Tibial nerve (tissue), 4 donors: ENCODE measurements at places on chromosomes 7 and 10.
A peak's percentile ranks its signal among the peaks of the same experiment; 100 is the strongest.

GRCh38 chr7:150791304-150791703 lies 8.9 kb downstream of the TMEM176B start:
- no peaks in the 10 kb centered on the region for H3K27me3 ChIP-seq
- H3K4me1 ChIP-seq: peaks cover 31% of the 10 kb centered on the region
- DNase-seq: no peak
- no peaks in the 10 kb centered on the region for H3K36me3 ChIP-seq
- no peak overlapping the region for H3K4me3 ChIP-seq

DNA sequence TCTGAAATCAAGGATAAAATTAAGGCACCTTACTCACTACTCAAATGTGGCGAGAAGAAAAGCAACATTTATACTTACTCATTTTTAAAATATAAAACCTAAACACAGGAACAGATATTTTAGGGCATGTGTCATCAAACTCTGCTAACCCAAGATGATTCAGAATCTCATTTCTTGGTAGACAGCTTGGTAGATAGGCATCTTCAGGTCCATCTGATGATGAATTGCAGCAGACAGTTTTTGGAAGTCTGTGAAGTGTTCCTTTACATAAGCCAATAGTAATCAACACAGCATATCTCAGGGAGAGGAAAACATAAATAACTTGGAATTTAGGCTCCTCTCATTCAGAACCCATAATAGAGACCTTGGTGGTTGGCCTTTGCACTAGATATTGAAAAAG lies 3.4 kb downstream of the HIPK2 start:
- peaks cover 13% of the 10 kb centered on the region for H3K4me1 ChIP-seq
- no peak overlapping the region for H3K4me3 ChIP-seq
- peaks cover 4% of the 10 kb centered on the region for H3K36me3 ChIP-seq
- no peak overlapping the region for H3K27ac ChIP-seq
- no peaks in the 10 kb centered on the region for H3K27me3 ChIP-seq

DNA sequence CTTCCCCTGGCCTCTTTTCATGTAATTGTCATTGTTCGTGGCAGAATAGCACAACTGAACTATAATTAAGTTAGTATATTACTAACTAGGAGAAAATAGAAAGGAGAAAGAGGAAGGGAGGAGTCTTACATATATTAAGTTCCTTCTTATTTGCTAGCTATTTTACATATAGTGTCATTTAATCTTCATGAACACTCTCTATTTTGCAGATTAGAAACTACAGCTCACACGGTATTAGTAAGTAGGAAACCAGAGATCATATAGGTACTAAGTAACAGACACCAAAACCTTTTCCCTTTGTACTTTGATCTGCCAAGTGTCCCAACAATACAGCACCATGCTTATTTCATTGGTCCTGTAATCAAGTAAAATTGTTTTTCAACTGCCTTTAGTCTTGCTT lies 202.4 kb upstream of the HPS1 start:
- H3K27me3 ChIP-seq: no peaks in the 10 kb centered on the region
- no peaks in the 10 kb centered on the region for H3K4me1 ChIP-seq
- H3K4me3 ChIP-seq: no peak overlapping the region
- DNase-seq: no peak

- DNase-seq: no peak
- H3K4me1 ChIP-seq: no peaks in the 10 kb centered on the region
- no peaks in the 10 kb centered on the region for H3K27me3 ChIP-seq
- H3K4me3 ChIP-seq: no peak overlapping the region
- no peaks in the 10 kb centered on the region for H3K36me3 ChIP-seq
- no peak overlapping the region for H3K27ac ChIP-seq
Observed at GRCh38 chr7:107505997-107506673, 36.3 kb downstream of the GPR22 start.

DNA sequence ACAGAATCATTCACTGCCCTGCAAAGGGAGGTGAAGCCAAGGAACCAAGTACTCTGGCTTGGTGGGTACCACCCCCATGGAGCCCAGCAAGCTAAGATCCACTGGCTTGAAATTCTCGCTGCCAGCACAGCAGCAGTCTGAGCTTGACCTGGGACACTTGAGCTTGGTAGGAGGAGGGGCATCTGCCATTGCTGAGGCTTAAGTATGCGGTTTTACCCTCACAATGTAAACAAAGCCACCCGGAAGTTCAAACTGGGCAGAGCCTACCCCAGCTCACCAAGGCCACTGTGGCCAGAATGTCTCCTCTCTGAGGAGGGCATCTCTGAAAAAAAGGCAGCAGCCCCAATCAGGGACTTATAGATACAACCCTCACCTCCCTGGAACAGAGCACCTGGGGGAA lies 1050.0 kb upstream of the GHITM start:
- no peak for DNase-seq
- H3K4me1 ChIP-seq: no peaks in the 10 kb centered on the region

DNA sequence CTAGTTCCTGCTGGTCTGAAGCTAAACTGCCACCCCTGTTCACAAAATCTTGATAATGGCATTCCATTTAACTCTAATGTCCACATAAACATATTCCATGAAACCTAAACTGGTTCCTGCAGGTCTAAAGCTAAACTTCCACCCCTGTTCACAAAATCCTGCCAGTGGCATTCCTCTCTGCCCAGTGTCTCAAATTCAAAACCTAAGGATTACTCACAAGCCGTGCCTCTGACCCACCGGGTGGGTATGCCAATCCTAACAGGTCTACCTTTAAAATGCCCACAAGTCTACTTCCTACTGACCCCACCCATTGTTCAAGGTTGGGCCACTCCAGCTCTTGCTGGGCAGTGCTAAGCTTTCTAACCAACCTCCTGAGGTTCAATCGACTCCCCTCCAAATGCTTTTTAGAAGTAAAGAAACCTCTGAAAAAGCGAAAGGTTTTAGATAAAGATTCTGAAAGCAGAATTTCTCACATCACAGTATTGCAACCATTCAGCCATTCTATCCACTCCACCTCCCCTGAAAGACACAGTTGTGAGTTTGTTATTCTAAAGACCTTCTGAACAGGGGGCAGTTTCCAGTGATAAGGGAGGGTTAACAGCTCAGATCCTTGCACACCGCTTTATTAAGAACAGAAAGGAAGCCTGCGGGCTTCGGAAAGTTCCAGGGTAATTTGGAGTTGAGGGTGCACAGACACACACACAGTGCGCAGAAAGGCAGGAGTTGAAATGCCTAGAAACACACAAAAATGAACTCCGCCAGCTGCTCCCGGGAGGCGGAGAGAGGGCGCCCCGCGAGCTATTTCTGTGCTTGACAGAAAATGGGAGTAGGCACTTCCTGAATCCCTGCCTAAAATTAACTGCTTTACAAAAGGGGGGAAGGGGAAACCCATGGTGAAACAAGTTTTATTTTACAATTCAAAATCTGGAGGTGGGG lies 87.7 kb downstream of the TNS3 start:
- no peak overlapping the region for H3K4me3 ChIP-seq
- peak overlapping the region; percentile 69 for H3K27ac ChIP-seq
- no peak for DNase-seq
- peaks cover 78% of the 10 kb centered on the region for H3K4me1 ChIP-seq
- H3K36me3 ChIP-seq: no peaks in the 10 kb centered on the region
- H3K27me3 ChIP-seq: no peaks in the 10 kb centered on the region

DNA sequence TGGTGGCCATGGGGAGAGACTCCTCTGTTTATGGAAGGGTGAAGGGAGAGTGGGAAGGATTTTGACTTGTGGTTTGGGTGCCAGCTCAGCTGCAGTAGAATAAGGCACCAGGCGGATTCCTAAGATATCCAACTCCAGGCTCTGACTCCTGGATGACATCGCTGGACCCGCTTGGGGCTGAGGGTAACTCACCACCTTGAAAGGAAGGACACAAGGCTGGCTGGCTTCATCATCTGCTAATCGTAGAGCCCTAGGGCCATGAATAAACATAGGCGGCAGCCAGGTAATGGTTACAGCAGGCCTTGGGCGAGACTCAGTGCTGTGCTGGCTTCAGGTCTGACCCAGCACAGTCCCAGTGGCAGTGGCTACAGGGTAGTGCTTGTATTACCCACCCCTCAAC lies 16.7 kb upstream of the LIPK start:
- H3K27ac ChIP-seq: no peak overlapping the region
- no peaks in the 10 kb centered on the region for H3K36me3 ChIP-seq
- no peaks in the 10 kb centered on the region for H3K4me1 ChIP-seq
- DNase-seq: no peak
- no peak overlapping the region for H3K4me3 ChIP-seq

- H3K4me1 ChIP-seq: no peaks in the 10 kb centered on the region
- no peak overlapping the region for H3K4me3 ChIP-seq
- no peaks in the 10 kb centered on the region for H3K36me3 ChIP-seq
- no peak overlapping the region for H3K27ac ChIP-seq
Observed at GRCh38 chr7:36406156-36406555, 16.5 kb downstream of the ANLN start.

DNA sequence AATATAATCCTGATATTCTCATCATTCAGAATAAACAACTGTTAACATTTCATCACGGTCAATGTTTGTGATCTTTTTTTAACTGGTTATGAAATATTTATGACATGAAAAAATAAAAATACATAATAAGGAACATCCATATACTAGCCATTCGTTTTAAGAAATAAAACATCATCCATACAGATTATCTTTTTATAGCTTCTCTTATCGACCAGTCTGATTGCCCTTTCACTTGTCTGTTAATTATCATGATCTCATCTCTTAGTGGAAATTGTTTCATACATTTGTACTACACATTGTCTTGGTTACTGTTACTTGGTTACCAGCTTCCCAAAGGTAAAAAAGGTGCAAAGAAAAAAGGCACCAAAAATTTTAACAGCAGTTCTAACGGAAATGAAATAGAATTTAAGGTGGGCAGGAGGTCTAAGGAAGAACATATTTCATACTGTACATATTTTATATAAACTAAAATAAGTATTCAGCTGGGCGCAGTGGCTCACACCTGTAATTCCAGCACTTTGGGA lies 8.4 kb downstream of the ARHGAP21 start:
- H3K4me1 ChIP-seq: no peaks in the 10 kb centered on the region
- H3K27ac ChIP-seq: no peak overlapping the region
- no peak overlapping the region for H3K4me3 ChIP-seq
- no peaks in the 10 kb centered on the region for H3K27me3 ChIP-seq
- no peaks in the 10 kb centered on the region for H3K36me3 ChIP-seq
- no peak for DNase-seq

DNA sequence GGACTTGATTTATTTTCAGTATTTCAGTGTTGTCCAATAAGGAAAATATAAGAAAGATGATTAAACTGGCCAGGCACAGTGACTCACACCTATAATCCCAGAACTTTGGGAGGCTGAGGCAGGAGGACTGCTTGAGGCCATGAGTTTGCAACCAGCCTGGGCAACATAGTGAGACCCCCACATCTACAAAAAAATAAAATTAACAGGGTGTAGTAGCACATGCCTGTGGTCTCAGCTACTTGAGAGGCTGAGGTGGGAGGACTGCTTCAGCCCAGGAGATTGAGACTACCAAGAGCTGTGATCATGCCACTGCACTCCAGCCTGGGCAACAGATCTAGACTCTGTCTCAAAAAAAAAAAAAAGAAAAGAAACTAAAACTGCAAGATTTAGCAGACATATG lies 138.0 kb downstream of the PARD3 start:
- no peak for DNase-seq
- no peaks in the 10 kb centered on the region for H3K4me1 ChIP-seq
- H3K27me3 ChIP-seq: no peaks in the 10 kb centered on the region
- H3K36me3 ChIP-seq: no peaks in the 10 kb centered on the region

GRCh38 chr10:22228167-22228938 lies 10.5 kb upstream of the EBLN1 start:
- H3K4me3 ChIP-seq: peak overlapping the region; percentile 58
- DNase-seq: no peak
- peak overlapping the region; percentile 98 for H3K27ac ChIP-seq
- H3K27me3 ChIP-seq: no peaks in the 10 kb centered on the region

- no peaks in the 10 kb centered on the region for H3K27me3 ChIP-seq
- DNase-seq: no peak
- H3K36me3 ChIP-seq: no peaks in the 10 kb centered on the region
- H3K4me1 ChIP-seq: peaks cover 25% of the 10 kb centered on the region
Observed at GRCh38 chr10:91220954-91221675, 652 bp downstream of the PCGF5 start.

DNA sequence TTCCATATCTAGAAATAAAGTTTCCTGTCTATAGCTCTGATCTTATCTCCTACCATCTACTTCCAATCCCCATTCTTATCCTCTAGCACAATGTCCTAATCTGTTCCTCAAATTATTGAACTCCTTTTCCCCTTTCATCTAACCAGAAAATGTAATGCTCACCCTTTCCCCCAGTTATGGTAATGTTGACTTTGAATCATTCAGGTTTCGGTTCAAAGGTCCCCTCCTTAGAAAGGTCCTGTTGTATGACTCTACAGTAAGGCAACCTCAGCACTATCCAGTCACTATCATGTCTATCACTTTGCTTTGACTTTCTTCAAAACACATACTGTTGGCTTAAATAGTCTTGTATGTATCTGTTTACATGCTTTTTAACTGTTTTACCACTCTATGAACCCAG lies 264.2 kb upstream of the PCDH15 start:
- H3K4me3 ChIP-seq: no peak overlapping the region
- no peak overlapping the region for H3K27ac ChIP-seq
- no peaks in the 10 kb centered on the region for H3K27me3 ChIP-seq
- H3K4me1 ChIP-seq: no peaks in the 10 kb centered on the region

- H3K27ac ChIP-seq: peak overlapping the region; percentile 86
- H3K36me3 ChIP-seq: no peaks in the 10 kb centered on the region
- no peak for DNase-seq
Observed at GRCh38 chr10:60305380-60305892, 84.2 kb downstream of the ANK3 start.

DNA sequence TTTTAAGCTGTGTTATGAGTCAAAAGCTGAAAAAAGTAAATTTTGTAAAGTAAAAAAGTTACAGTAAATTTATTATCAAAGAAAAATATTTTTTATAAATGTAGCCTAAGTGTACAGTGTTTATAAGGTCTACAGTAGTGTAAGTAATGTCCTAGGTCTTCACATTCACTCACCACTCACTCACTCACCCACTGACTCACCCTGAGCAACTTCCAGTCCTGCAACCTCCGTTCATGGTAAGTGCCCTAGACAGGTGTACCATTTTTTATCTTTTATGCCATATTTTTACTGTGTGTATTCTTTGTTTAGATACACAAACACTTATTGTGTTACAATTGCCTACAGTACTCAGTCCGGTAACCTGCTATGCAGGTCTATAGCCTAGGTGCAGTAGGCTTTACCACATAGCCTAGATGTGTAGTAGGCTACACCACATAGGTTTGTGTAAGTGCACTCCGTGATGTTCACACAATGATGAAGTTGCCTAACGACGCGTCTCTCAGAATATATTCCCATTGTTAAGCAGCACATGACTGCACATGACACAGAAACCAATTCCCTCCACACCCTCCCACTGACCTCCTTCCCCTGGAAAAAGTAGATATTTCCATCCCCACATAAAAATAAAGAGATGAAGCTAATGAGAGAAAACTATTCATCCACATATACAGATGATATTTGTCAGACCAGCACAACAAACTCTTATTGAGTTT lies 44.8 kb upstream of the FGL2 start:
- H3K4me3 ChIP-seq: no peak overlapping the region
- peak overlapping the region; percentile 70 for H3K27ac ChIP-seq
- H3K4me1 ChIP-seq: peaks cover 3% of the 10 kb centered on the region
- peak; percentile 18 for DNase-seq

- H3K36me3 ChIP-seq: no peaks in the 10 kb centered on the region
- DNase-seq: no peak
- no peak overlapping the region for H3K27ac ChIP-seq
Observed at GRCh38 chr7:48638041-48638440, 286.3 kb upstream of the CDC14C start.

GRCh38 chr7:134639061-134639460 lies 7.6 kb upstream of the BPGM start:
- H3K4me1 ChIP-seq: peaks cover 4% of the 10 kb centered on the region
- no peaks in the 10 kb centered on the region for H3K27me3 ChIP-seq
- no peak overlapping the region for H3K27ac ChIP-seq
- H3K36me3 ChIP-seq: no peaks in the 10 kb centered on the region
